ENCODE measurements at places on chromosomes 1 and 21. TPM values are rescaled to one million over a fixed set of nuclear protein-coding genes. Genes with fewer than 3 reads are reported as not detected.

Gene MTARC1
- not detected for total RNA-seq

GRCh38 chr1:84020151-84020550 lies 21.2 kb upstream of the TTLL7 start:
- H3K4me3 ChIP-seq = no peak overlapping the region
- no peak for DNase-seq
- H3K36me3 ChIP-seq = no peaks in the 10 kb centered on the region
- peaks cover 6% of the 10 kb centered on the region for H3K27me3 ChIP-seq

DNA sequence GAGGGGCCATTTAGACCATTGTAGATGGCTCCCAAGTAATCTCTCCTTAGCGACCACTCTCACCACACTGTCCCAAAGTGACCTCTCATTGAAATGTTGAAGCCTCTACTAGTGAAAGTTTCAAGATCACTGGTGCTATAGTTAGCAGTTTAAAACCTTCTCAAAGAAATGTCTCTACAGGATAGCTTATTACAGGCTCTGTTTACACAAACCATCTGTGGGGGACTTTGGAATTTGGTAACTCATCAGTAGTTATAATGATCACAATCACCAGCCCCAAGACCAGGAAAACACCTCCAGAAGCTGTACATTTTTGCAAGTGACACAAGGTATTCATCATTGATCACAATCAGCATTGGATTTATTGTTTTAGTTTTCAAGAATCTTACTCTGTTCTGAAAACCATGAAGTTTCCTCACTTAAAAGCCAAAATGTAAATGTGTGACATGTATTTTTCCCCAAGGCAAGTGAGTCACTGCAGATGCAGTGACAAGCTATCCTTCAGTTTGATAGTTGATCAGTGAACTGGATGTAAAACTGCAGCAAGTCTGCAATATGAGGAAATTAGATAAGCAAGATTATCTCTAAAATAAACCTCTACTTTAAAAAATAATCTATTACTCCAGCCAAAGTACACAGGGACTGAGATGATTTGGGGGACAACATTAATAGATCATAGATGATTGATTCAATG lies 41.9 kb downstream of the C21orf91 start:
- peaks cover 53% of the 10 kb centered on the region for H3K4me1 ChIP-seq
- peaks cover 31% of the 10 kb centered on the region for H3K36me3 ChIP-seq
- no peak for DNase-seq
- no peaks in the 10 kb centered on the region for H3K27me3 ChIP-seq
- H3K27ac ChIP-seq = peak overlapping the region; percentile 13

DNA sequence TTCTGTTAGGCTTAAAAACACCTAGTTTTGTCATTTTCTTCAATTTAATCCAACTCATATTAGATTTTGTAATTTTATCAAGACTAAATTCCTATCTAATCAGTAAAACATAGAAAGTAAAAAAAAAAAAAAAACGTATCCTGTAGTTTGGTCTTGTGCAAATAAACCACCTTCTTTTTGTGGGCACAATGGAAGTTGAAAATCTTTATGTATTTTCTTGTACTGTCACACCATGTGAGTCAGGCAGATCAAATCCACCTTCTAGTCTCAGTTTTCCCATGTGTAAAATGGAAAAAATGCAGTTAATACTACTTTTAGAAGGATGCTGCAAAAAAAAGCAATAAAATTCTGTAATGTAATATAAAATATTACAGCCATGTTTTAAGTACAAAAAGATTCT lies 129.8 kb downstream of the CYYR1 start:
- H3K4me1 ChIP-seq = no peaks in the 10 kb centered on the region
- H3K27me3 ChIP-seq = no peaks in the 10 kb centered on the region
- no peak overlapping the region for H3K27ac ChIP-seq
- H3K36me3 ChIP-seq = no peaks in the 10 kb centered on the region
- DNase-seq = no peak

GRCh38 chr1:31221072-31221471 lies 18.6 kb downstream of the NKAIN1 start:
- H3K4me3 ChIP-seq = no peak overlapping the region
- H3K27me3 ChIP-seq = peaks cover under 1% of the 10 kb centered on the region
- no peaks in the 10 kb centered on the region for H3K4me1 ChIP-seq
- DNase-seq = no peak
- no peaks in the 10 kb centered on the region for H3K36me3 ChIP-seq

Gene CDKN2C
- 14.5 TPM for total RNA-seq

DNA sequence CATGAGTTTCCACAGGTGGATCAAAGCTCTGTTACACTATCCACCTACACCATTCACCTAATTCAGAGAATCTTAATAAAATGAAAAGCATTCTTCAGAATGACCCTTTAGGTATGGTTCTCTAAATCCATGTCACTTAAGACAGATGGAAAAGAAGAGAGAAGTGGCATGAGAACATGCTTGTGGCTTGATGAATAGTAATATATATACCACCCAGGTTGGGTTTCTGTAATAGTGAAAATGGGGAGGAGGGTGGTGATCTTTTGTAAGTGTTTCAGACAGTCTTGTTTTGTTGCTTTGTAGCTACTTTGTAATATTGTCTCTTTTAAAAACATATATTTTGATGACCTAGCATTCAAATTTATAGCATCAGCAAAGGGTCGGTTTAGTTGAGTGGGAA lies 469.8 kb downstream of the USP25 start:
- no peaks in the 10 kb centered on the region for H3K27me3 ChIP-seq
- no peak overlapping the region for H3K27ac ChIP-seq
- no peak for DNase-seq
- H3K36me3 ChIP-seq = no peaks in the 10 kb centered on the region
- H3K4me1 ChIP-seq = peaks cover 3% of the 10 kb centered on the region

DNA sequence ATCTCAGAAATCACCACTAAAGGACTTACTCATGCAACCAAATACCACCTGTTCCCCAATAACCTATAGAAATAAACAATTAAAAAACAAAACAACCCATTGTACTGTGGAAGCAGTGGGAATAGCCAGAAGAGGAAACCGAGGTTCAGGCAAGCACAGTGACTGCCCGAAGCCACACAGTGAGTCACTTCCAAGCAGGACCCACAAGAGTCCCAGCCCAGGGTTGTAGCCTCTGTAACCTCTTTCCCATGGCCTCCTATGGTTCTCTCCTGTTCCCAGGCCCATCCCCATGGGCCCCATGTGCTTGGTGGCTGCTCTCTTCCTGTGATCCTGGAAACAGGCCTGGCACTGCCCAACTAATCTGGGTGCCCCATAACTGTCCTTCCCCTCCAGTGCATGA lies 29.0 kb upstream of the HTR1D start:
- no peaks in the 10 kb centered on the region for H3K36me3 ChIP-seq
- no peak for DNase-seq
- no peaks in the 10 kb centered on the region for H3K4me1 ChIP-seq
- H3K27ac ChIP-seq = no peak overlapping the region

Gene RAP1A
- total RNA-seq = 219 TPM

Gene TMEM52
- 1.2 TPM for total RNA-seq

GRCh38 chr1:26225033-26225831 lies 8.8 kb upstream of the CEP85 start:
- peaks cover 35% of the 10 kb centered on the region for H3K27me3 ChIP-seq
- no peak overlapping the region for H3K27ac ChIP-seq
- H3K4me1 ChIP-seq = peaks cover 5% of the 10 kb centered on the region

Gene TMEM50B
- total RNA-seq = 18.7 TPM

- H3K27ac ChIP-seq = no peak overlapping the region
- no peak for DNase-seq
- no peak overlapping the region for H3K4me3 ChIP-seq
- H3K4me1 ChIP-seq = no peaks in the 10 kb centered on the region
- H3K36me3 ChIP-seq = no peaks in the 10 kb centered on the region
Observed at GRCh38 chr1:54792686-54793282, 8.3 kb downstream of the TTC22 start.

DNA sequence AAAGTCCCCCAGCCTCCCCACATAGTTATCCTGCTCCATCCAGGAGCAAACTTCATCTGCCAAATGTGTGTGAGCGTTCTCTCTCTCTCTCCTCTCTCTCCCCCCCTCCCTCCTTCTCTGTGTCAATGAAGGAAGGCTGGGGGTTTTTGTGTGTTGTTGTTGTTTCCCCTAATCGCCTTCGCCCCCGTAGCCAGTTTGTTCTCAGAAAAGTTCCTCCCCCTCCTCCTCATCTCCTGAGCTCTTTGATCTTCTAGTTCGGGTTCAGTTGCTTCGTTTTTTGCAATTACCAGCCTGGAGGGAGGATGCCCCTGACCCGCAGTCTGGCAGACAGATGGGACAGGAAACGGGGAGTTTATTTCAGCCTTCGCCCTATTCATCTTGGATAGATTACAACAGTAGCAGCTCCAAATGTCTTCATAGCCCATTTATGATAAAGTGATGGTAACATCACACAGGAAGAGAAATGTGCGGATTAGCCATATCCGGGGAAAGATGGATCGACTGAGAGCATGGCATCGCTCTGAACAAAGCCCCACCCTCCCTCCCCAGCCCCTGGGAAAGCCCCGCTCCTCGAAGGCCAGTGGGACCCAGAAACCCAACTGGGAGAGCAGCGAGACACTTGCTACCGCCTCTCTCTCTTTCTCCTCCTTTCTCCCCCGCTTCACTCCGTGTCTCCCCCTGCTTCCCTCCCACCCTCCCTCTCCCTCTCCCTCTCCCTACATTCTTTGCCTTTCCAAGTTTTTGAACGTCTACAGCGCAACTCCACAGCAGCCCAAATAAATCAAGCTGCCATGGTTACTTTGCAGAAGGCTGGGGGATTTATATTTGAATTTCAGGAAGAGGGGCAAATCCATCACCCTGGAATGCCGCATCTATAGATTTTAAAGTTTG lies 139.7 kb upstream of the ARHGEF16 start:
- DNase-seq = no peak
- peaks cover 4% of the 10 kb centered on the region for H3K27me3 ChIP-seq
- peaks cover 8% of the 10 kb centered on the region for H3K4me1 ChIP-seq
- H3K27ac ChIP-seq = peak overlapping the region; percentile 24
- no peak overlapping the region for H3K4me3 ChIP-seq
- no peaks in the 10 kb centered on the region for H3K36me3 ChIP-seq

DNA sequence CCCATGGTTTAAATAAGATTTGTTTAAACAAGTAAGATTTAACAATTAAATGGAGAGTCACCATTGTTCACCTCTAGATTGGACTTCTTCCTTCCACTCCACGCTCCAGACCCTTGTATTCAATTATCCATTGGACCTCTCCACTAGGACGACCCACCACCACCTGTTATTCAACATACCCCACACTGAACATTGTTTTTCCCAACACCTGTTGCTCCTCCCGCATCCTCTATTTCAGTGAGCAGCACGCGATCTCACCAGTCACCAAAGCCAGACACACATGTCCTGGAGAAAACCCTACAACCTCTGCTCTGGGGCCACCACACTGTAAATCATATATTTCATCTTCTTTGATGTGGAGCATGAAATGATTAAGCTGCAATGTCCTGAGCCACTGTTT lies 28.6 kb downstream of the ATP8B2 start:
- peaks cover 26% of the 10 kb centered on the region for H3K4me1 ChIP-seq
- DNase-seq = no peak
- H3K36me3 ChIP-seq = peaks cover 11% of the 10 kb centered on the region
- H3K4me3 ChIP-seq = no peak overlapping the region
- peaks cover 3% of the 10 kb centered on the region for H3K27me3 ChIP-seq

- H3K27ac ChIP-seq = no peak overlapping the region
- DNase-seq = no peak
- no peak overlapping the region for H3K4me3 ChIP-seq
Observed at GRCh38 chr21:45990741-45991605, 9.4 kb downstream of the COL6A1 start.

GRCh38 chr1:22282364-22282995 lies 139.6 kb upstream of the WNT4 start:
- no peak overlapping the region for H3K4me3 ChIP-seq
- H3K36me3 ChIP-seq = no peaks in the 10 kb centered on the region
- peaks cover 4% of the 10 kb centered on the region for H3K27me3 ChIP-seq
- H3K27ac ChIP-seq = no peak overlapping the region

DNA sequence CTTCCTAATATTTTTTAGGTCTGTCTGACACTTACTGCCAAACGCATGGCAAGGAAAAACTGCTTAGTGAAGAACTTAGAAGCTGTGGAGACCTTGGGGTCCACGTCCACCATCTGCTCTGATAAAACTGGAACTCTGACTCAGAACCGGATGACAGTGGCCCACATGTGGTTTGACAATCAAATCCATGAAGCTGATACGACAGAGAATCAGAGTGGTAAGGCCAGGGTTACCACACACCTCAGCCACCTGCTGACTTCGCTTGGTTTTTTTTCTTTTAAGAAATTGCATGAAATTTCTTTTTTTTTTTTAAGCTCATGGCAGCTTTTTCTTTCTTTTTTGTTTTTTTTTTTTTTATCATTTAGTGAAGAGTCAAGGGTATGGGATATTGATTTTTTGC lies 17.2 kb downstream of the ATP1A1 start:
- peaks cover 92% of the 10 kb centered on the region for H3K36me3 ChIP-seq
- H3K27ac ChIP-seq = no peak overlapping the region
- no peak overlapping the region for H3K4me3 ChIP-seq
- H3K4me1 ChIP-seq = peaks cover 29% of the 10 kb centered on the region
- no peaks in the 10 kb centered on the region for H3K27me3 ChIP-seq

All from activated T-helper 2 cell treated with anti-CD3 and anti-CD28 coated beads, Interferon-gamma antibody, Interleukin-2, Interleukin-4, amounts not matched to agents 10 μg/mL and 5 μg/mL and 100 μg/mL, durations not matched to agents 14 hours and 24 hours and 36 hours (primary cell).